Spinal cord (tissue), 10 donors: ENCODE measurements at places on chromosomes 7 and 10.

- no peak for DNase-seq
Measured at GRCh38 chr7:125347269-125347668, 417.6 kb upstream of the POT1 start.

- DNase-seq, result no peak
Measured at GRCh38 chr10:81040940-81041339, 503.2 kb downstream of the SH2D4B start.

GRCh38 chr7:99201027-99201426 is 6.9 kb downstream of the KPNA7 start:
- no peak for DNase-seq

DNA sequence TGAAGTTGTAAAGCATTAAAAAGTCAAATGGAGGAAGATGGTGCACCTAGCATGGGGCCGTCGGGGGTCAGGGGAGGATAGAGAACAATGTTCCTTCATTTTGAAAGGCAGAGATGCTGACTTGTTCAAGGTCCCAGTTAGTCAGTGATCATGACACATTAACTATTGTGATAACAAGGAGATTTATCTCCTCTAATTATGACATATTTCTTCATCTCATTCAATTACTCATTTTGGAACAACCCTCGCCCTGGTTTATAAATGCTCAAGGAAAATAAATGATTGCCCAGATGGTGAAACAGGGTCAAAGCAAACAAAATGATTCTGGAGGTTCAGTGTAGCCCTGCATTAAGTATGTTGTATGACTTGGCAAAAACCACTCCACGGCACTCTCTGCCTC is 106.2 kb downstream of the ITIH5 start:
- DNase-seq, result no peak
